Umbilical cord (tissue), 2 donors: ENCODE measurements at places on chromosomes 5 and 9. TPM values are rescaled to one million over a fixed set of nuclear protein-coding genes. Genes with fewer than 3 reads are reported as not detected.

- peak; percentile 17 for DNase-seq
Observed at GRCh38 chr9:135898634-135899407, 8.5 kb downstream of the CAMSAP1 start.

- no peak for DNase-seq
Observed at GRCh38 chr5:98656796-98657195, 116.7 kb upstream of the RGMB start.

ZNF454 gene
- total RNA-seq = 2.4 TPM

SEMA6A gene
- 34.7 TPM for total RNA-seq

LHX3 gene
- 0.24 TPM for total RNA-seq

DNA sequence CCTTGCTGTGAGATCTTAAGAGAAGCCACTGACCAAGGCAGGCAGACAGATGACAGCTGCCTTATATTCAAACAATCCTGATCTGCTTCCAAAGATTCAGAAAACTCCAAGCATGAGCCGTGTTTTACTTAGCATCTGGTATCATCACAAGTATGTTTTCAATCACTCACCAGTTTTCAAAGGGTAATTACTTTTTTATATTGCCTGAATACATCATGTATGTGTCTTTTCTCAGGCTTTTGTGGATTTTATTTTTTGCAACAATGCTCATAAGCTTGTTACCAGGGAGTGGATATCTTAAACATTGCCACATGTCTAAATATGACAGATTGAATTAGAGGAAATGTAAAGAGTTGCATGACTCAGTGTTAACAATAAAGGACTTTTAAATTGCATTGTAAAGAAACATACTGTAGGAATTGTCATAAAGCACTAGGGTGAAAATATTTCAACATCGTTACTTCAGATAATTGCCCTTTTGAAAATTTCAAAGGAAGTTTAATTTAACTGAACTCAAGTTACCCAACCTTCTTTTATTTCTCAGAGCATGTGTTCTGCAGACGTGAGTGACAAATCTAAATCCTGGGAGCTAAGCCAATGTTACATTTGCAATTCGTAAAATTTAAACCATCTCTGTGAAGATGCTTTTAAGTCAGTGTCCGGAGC is 326.1 kb downstream of the PLK2 start:
- DNase-seq = peak; percentile 91

- no peak for DNase-seq
Observed at GRCh38 chr5:43664501-43665040, 61.6 kb downstream of the NNT start.

EIF4E1B gene
- total RNA-seq = 5.3 TPM

CDC20B gene
- 0.96 TPM for total RNA-seq

- no peak for DNase-seq
Observed at GRCh38 chr5:801472-801871, 16.9 kb upstream of the ZDHHC11B start.

DNA sequence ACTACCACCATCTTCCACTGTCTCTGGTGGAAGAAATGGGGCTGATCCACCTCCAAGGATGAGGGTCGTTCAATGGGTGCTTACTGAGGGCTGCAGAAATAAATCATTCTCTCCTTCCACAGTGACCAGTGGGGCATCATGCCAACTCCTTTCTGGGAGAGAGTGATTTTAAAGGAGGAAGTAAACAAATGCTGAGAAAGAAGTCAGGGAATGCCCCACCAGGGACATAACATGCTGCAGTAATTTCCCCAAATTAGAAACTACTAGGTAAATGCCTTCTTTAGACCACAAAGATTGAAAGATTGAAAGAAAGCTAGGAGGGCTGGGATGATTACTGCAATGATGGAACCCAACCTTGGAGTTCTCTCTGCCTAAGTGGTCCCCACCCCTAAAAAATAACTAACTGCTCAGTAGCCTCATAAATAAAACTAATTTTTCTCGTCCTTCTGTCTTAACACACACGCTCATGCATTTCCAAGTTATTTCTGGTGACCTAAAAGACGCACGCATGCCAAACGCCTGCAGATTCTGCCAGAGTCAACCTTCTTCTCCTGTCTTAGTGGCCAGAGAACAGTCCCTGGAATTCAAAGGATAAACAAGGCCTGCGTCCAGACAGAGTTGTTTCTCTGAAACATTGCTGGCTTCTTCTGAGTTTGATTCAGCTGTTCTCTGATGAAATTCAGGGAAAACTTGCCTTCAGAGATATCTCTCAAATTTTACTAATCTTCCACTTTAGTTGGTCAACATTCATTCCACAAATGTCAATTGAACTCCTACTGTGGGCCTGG is 250.0 kb downstream of the NR3C1 start:
- no peak for DNase-seq

NEUROG1 gene
- not detected for total RNA-seq

RCL1 gene
- 20.0 TPM for total RNA-seq

GRCh38 chr9:88880199-88880598 is 111.1 kb upstream of the S1PR3 start:
- no peak for DNase-seq

PCDHGA1 gene
- total RNA-seq = 0.96 TPM

GRCh38 chr5:148805326-148806290 is 20.8 kb upstream of the ADRB2 start:
- DNase-seq = peak; percentile 38

SLC4A9 gene
- total RNA-seq = not detected

DNA sequence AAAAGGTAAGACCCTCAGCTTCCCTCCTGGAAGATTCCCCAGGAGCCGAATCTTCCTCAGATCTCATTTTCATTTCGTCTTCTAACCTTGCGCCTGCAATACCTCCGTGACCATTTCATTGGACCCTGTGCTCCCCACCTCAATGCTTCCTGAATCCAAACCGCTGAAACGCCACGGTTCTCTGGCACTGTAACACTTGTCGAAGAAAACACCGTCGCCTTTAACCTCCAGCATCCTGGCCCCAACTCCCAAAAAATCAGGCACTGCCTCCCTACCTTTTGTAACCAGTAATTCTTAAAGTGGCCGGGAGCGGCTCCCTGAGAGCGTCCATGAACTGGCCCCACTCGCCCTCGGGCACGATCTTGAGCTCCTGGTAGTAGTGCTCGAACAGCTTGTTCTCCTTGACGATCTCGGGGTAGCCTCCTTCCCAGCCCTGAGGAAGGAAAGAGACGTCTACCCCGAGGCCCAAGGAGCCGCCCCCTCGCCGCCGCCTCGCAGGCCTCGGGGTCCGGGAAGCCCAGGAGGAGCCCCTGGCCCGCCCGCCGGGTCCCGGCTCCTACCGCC is 438 bp downstream of the NSUN2 start:
- no peak for DNase-seq

C9orf43 gene
- total RNA-seq = 1.4 TPM

GRCh38 chr5:149256451-149256850 is 15.2 kb upstream of the AFAP1L1 start:
- DNase-seq = no peak

PCDHGC5 gene
- 8.2 TPM for total RNA-seq
